ENCODE measurements at places on chromosomes 1 and 21.

DNA sequence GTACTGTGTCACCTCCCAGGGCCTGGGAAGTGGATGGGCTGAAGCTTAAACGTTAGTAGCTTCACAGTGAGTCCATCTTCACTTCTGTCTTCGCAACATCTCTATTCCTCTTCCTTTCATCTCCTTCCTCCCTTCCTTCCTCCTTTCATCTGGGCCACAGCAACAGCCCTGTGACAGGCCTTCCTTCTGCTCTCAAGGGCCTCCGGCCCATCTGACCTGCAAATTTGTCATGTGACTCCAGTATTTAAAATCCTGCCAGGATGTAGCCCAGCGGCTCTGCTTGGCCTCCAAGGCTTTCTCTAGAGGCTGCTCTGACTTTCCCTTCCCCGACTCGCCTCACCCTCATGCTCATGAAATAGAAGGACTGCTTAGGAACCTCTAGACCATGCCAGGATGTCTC lies 10.9 kb upstream of the BATF3 start:
- no peak for DNase-seq

GRCh38 chr1:15410884-15411245 lies 1.2 kb downstream of the EFHD2 start:
- no peak for DNase-seq

- DNase-seq = no peak
These were observed 550.0 kb downstream of the KIF26B start for GRCh38 chr1:245704765-245705164.

DNA sequence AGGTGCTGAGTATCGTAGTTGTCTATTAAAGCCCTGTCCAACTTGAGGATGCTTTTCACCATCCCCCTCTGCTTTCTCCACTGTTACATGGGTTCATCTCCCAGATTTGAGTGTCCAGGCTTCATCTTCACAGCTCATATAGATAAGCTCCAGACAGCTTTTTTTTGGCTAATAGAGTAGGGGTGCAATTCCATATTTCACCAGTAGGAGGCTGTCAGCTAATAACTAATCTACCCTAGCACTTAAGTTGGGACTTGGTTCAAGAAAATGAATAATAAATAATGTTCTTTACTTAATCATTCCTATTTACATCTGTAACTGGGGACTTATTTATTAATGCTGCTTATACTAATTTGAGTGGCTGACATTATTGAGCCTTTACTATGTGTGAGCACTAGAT lies 124.5 kb downstream of the IGSF21 start:
- no peak for DNase-seq

GRCh38 chr1:223041481-223041880 lies 101.6 kb downstream of the TLR5 start:
- DNase-seq = no peak

Measured in stimulated activated CD4-positive, alpha-beta T cell treated with anti-CD3 and anti-CD28 coated beads, Interleukin-4, amount 100 ng/mL, for 4 hours (primary cell).